ENCODE measurements at places on chromosomes 11 and 22.

- no peak for DNase-seq
These were observed 344.1 kb upstream of the API5 start for GRCh38 chr11:42967653-42968052.

DNA sequence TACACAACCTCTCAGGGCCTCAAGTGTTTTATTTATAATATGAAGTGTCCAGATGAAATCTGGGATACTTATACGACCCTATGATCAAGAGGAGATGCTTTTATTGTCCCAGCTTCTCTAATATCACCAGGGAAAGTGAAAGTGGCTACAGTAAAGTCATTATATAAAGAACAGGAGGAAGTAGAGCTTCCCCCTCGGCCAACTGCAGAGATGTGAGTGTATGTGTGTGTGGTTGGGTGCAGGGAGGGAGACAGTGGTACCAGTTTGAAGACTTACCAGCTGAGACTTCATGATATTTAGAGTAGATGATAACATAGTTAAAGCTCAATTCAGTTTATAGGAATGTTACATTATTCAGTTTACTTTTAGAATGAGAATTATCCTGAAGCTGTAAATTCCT is 373.6 kb upstream of the DDI1 start:
- no peak for DNase-seq

GRCh38 chr22:47297261-47298016 is 535.0 kb downstream of the TBC1D22A start:
- peak; percentile 6 for DNase-seq

DNA sequence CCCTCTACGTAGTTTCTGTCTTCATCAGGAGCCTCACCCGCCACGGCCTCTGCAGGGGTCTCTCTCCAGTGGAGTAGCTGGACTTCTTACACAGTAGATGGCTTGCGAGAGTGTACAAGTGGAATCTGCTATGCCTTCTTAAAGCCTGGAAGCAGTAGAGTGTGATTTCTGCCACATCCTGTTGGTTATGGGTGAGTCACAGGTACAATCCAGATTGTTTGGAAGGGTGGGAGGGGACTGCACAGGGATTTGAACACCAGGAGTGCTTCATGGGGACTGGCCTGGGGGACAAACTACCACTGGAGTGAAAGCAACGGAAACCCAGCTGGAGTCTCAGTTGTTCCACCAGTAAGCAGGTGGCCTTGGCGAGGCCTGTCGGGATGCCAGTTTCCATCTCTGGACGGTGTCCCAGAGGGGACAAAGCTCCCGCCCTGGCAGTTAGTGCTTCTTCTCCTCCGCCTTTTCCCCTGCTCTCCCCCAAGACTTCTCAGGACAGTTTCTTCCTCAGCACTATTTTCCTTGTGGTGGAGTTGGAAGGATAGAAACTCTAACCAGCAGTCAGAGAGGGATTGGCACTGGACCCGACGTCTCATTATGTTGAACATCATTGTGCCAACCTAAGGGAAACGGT is 85.0 kb upstream of the RCN1 start:
- DNase-seq: no peak

DNA sequence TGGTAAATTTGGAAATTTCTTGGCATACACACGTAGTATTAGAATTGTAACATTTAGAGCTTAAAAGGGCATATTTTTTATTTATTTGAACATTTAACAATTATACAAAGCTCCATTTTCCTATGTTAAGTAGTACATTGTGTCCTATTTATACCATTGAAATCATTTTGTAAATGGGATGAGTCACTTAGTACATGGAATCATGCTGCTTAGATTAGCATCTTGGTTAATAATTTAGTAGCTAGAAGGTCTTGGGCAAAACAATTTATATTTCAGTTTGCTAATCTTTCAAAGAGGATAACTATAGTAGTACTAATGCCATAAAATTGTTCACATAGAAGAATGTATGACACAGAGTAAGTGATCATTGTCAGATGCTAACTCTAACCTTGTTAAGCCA is 450.1 kb upstream of the LUZP2 start:
- no peak for DNase-seq

DNA sequence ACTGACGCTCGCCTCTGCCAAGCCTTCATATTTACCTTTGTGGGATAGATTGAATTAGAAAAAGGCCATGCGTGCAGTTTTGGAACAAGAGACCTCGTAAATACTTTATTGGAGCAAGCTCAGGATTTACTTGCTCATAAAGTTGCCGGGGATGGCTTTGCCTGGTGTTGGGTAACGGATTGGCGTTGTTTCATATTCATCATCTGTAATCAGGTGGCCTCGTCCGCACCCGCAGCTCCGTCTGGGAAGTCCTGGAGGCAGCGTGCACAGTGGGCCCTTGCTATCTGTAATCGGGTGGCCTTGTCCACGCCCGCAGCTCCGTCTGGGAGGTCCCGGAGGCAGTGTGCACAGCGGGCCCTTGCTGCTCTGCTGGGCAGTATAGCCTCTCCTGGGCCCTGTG is 1209.3 kb downstream of the BRD1 start:
- DNase-seq: no peak

DNA sequence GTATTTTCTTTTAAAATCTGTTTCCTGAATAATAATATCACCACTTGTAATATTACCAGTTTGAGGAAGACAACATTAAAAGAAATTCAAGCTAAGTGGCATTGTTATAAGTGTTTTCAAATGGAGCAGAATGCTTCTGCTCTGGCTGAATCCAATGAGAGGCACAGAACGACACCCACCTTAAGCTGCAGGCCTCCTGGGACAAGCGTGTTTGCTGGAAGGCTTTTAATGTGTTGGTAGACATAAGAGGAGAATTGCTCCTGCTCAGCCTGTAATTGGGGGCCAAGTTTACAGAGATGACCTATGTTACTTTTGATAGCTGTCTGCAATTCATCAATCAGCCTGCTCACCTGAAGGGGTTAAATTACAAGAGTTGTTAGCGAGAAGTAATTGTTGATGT is 242.2 kb downstream of the DCDC1 start:
- DNase-seq: no peak

DNA sequence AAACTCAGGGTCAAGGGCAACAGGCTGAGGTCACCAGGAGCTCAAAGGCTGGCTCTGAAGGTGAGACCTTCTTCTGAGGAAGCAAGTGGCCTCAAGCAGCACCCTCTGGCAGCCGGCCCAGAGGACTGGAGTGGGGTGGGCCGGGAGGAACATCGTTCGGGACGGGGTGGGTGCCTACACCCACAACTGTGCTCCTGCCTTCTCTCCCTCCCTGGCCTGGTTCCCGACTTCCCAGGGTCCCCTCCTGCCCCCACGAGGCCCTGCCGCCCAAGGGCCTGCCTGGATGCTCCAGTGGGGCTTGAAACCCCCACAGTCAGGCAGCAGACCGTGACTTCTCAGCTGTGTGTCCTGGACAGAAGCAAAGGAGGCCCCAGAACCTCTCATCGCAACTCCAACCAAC is 195.7 kb downstream of the IGLL1 start:
- no peak for DNase-seq

GRCh38 chr11:86551288-86552092 is 120.9 kb downstream of the ME3 start:
- no peak for DNase-seq

Data from SK-N-SH (cell line).